CD14-positive monocyte (primary cell): ENCODE measurements at places on chromosomes 1 and 21. TPM values are rescaled to one million over a fixed set of nuclear protein-coding genes. Genes with fewer than 3 reads are reported as not detected.

CLCA4 gene
- polyA plus RNA-seq = not detected in 2 replicates

- no peak for DNase-seq
- H3K4me3 ChIP-seq = no peak overlapping the region
These were observed 202.9 kb downstream of the ZP4 start for GRCh38 chr1:237687804-237688203.

DNA sequence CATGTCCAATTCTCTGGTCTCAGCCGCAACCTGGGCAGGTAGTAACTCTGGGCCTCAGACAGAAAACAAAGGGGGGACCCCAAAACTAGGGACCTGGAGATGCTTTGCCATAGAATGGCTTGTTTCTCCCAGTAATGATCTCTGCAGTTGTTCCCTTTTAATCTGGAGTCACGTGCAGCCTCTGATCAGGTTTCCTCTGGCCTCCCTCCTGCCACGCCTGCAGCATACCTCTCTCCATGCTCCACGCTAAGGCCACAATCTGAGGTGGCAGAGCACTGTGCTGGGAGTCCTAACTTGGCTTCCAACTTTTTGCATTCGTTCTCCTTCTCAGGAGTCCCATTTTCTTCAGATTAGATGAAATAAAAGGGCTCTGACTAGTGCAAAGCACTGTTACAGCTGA lies 1.9 kb downstream of the PABPC4 start:
- H3K27me3 ChIP-seq = no peaks in the 10 kb centered on the region
- DNase-seq = no peak
- H3K4me1 ChIP-seq = peaks cover 28% of the 10 kb centered on the region
- peaks cover 33% of the 10 kb centered on the region for H3K36me3 ChIP-seq
- no peak overlapping the region for H3K27ac ChIP-seq
- H3K4me3 ChIP-seq = peak overlapping the region; percentile 72

DNA sequence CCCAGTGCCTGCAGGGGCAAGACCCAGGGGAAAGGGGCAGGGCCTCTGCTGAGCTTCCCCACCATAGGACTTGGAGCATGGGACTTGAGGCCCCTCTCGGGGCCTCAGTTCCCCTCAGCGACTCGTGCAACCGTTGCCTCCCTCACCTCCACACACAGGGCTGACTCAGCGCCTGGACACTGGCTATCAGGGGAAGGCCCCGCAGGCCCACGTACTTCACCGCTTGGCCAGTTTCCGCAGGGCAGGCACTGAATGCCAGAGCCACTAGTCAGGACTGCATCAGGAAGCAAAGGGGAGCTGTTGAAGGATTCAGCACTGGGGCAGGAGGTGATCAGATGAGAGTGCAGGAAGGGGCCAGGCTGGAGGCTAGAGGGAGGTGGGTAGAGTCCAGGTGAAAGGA lies 15.5 kb upstream of the FAM131C start:
- H3K27me3 ChIP-seq = no peaks in the 10 kb centered on the region
- H3K4me1 ChIP-seq = no peaks in the 10 kb centered on the region
- no peak overlapping the region for H3K4me3 ChIP-seq
- no peak overlapping the region for H3K27ac ChIP-seq
- no peaks in the 10 kb centered on the region for H3K36me3 ChIP-seq

LDLRAD1 gene
- polyA plus RNA-seq = not detected

OR2T2 gene
- polyA plus RNA-seq = not detected

- no peaks in the 10 kb centered on the region for H3K4me1 ChIP-seq
- H3K4me3 ChIP-seq = no peak overlapping the region
- no peak for DNase-seq
These were observed 70.1 kb upstream of the PTBP2 start for GRCh38 chr1:96651517-96651916.

- no peaks in the 10 kb centered on the region for H3K36me3 ChIP-seq
- H3K27me3 ChIP-seq = no peaks in the 10 kb centered on the region
- H3K4me3 ChIP-seq = peak overlapping the region; percentile 79
- peaks cover 19% of the 10 kb centered on the region for H3K4me1 ChIP-seq
- peak; percentile 32 for DNase-seq
These were observed 950 bp upstream of the EVA1C start for GRCh38 chr21:32411350-32412161.

GRCh38 chr1:100604372-100604771 lies 66.4 kb downstream of the GPR88 start:
- H3K4me3 ChIP-seq = no peak overlapping the region
- H3K4me1 ChIP-seq = no peaks in the 10 kb centered on the region
- no peak for DNase-seq
- H3K36me3 ChIP-seq = no peaks in the 10 kb centered on the region
- no peaks in the 10 kb centered on the region for H3K27me3 ChIP-seq

- peaks cover 41% of the 10 kb centered on the region for H3K4me1 ChIP-seq
- H3K36me3 ChIP-seq = no peaks in the 10 kb centered on the region
- H3K27me3 ChIP-seq = no peaks in the 10 kb centered on the region
- no peak overlapping the region for H3K4me3 ChIP-seq
These were observed 7.9 kb downstream of the ATP5IF1 start for GRCh38 chr1:28243685-28244311.

SPATA45 gene
- 0.29 TPM in 1 of 2 replicates, not detected in the other for polyA plus RNA-seq

CFH gene
- polyA plus RNA-seq = 0.36 TPM

DNA sequence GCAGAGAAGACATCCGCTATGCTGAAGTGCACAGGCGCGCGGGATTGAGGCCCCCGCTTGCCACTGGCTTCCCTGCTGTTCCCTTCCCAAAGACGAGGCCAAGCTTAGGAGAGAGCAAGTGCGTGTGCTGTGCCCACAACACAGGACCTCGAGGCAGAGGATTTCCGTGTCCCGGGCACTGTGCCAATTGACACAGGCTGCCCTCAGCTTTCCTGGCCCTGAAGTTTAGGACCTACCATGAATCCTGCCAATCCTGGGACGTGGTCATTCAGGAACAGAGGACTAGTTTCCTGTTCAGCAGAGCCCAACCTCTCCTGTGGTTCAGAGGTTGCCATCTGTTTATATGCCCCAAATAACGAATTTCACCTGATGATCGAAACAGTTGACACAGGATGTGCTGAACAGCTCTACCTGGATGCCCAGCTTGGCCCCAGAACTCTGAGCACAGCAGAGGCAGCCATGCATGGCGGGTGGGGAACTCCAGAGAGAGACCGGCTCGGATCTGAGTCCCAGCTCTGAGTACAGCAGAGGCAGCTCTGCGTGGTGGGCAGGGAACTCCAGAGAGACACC lies 22.0 kb downstream of the SLC37A1 start:
- peaks cover 19% of the 10 kb centered on the region for H3K36me3 ChIP-seq
- no peak overlapping the region for H3K27ac ChIP-seq
- DNase-seq = no peak

C1QC gene
- 0.74 TPM for polyA plus RNA-seq

DNA sequence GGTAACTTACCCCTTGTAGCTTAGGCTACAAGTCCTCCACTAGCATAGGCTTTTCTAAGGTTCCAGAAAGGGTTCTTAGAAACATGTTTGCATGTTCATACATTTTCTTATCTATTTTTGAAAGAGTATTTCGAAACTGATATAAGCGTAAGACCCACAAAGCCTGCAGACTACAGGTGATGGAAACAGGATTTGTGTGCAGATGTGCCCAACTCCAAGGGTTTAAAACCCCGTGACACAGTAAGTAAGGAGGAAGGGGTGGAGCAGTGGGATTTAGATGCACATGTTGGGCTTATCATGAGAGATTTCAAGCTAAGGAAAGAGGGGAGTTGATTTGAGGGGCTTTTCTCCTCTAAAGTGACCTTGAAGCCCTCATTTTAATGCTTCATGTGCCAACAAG lies 164.7 kb downstream of the LTN1 start:
- no peak for DNase-seq
- H3K36me3 ChIP-seq = no peaks in the 10 kb centered on the region
- no peaks in the 10 kb centered on the region for H3K27me3 ChIP-seq

NTMT2 gene
- not detected for polyA plus RNA-seq

- H3K27me3 ChIP-seq = no peaks in the 10 kb centered on the region
- H3K4me3 ChIP-seq = no peak overlapping the region
- no peak overlapping the region for H3K27ac ChIP-seq
- no peaks in the 10 kb centered on the region for H3K4me1 ChIP-seq
- DNase-seq = no peak
These were observed 311.7 kb downstream of the KCTD3 start for GRCh38 chr1:215878843-215879242.

GRCh38 chr1:223233410-223234169 lies 90.5 kb upstream of the TLR5 start:
- no peak for DNase-seq
- no peak overlapping the region for H3K4me3 ChIP-seq
- H3K27ac ChIP-seq = no peak overlapping the region
- no peaks in the 10 kb centered on the region for H3K4me1 ChIP-seq

ZNF695 gene
- not detected in 2 replicates for polyA plus RNA-seq

DNA sequence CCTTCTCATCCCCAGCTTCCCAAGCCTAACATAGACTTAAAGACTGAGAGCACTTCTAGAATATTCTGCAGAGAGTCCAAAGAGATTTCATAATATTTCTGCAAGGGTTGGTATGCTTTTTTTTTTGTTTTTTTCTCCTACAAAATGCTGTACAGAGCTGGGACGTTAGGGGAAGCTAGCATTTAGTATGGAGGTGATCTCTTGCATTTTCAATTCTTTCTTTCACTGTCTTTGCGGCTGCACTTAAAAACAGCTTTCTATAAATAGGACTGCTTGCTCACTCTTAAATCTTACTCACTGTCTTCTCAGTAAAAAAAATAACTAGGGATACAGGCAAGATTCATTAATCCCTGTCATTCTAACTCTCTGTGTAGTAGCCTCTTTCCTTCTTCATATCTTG lies 7.4 kb downstream of the DSCAM start:
- no peak overlapping the region for H3K4me3 ChIP-seq
- no peak for DNase-seq
- H3K27ac ChIP-seq = no peak overlapping the region
- no peaks in the 10 kb centered on the region for H3K4me1 ChIP-seq
